ENCODE measurements at places on chromosomes 1 and 21.
A peak's percentile ranks its signal among the peaks of the same experiment; 100 is the strongest.

GRCh38 chr21:44461464-44462001, 6.2 kb downstream of the LRRC3 start:
- no peak for DNase-seq

- no peak for DNase-seq
Measured at GRCh38 chr1:79950511-79950910, 944.0 kb upstream of the ADGRL4 start.

DNA sequence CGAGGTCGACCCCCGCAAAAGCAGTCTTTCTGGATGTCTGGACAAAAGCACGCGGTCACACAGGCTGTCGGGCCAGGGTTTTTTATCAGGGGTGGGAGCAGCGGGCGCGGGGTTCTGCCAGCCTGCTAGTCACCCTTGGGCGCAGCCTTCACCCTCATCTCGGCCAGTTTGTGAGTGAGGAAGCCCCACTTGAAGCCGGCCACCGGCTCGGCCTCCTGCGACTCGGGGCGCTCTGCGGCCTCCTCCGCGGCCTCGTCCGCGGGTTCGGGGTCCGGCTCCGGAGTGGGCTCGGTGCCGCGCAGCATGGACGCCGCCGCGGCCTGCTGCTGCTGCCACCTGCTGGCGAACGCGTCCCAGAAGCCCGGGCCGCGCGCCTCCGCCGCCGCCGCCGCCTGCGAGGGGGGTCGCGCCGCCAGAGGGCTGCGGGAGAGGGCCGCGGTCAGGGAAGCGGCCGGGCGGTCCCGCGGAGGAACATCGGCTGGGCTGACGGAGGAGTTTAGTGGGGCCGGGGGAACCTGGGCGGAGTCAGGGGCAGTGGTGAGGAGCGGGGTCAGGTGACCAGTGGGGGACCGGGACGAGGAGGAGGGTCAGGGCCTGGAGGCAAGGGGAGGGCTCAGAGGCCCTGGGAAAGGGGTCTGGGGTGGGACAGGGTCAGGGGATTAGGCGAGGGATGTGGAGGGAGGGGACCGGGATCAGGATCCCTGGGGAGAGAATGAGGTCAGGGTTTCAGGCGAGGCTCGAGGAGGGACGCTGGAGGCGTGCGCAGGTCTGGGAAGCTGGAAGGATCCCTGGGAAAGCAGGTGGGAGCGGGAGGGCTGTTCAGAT, 4.5 kb downstream of the C1orf232 start:
- DNase-seq = peak; percentile 42

- DNase-seq = no peak
Measured at GRCh38 chr1:101000131-101000873, 25.3 kb downstream of the DPH5 start.

DNA sequence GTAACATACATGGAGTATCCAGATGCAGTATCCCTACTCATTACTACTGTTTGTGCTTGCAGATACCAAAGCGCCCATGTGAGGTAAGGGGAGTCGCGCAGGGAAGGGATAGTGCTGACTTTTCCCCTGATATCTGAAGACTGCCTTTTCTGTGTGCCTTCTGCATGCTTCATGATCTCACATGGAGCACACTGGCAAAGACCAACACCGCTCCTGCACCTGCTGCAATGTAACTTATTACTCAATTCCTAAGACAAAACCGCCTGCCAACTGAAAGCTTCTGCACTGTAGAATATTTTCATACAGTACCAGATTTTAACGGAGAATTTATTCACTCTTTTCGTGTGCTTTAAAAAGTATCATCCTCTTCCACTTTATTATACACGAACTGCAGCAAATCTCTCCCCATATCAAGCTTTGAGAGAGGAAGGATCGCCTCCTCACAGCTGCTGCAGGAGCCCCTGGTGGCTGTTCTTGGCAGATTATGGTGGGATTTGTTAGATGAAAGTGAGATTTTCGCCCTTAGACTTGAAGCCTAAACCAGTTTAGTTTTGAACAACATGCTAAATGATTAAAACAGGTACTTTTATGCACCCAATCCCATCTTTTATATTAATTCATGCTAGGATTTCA, 99.1 kb downstream of the PTPN14 start:
- no peak for DNase-seq

- no peak for DNase-seq
Measured at GRCh38 chr1:86245566-86246190, 89.1 kb upstream of the COL24A1 start.

DNA sequence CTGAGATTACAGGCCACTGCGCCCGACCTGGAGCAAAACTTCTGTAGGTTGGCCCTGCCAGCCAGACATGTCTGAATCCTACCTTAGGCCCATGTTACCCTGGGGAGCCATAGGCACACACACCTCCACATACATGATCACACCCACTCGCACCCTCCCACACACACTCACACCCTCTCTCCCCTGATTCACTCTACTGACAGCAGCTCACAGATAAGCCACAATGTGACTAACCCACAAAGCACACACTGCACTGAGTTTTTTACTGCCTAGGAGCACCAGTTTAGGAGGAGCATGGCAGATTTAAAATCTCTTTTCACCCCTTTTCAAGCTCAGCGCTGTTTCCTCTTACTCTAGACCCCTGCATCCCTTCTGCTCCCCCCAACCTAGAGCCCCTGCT, 41.7 kb downstream of the SLC30A1 start:
- no peak for DNase-seq

DNA sequence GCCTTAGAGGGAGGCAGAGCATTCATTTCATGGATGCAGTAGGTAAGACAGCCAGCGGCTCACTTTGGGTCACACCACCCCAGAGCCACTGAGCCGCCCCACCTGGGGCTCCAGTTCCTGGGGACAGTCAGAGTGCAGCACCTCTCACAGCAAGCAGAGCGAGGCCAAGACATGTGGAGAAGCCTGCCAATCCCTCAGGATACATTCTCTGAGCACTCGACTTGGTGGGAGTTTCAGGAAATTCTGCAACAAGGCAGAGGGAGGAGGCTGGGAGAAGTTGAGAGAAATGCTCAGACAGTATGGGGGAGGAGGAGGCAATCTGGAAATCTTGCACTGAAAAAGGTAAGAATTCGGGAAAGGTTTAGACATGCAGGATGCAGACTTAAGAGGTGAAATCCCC, 60.8 kb upstream of the WLS start:
- DNase-seq = no peak

- DNase-seq = no peak
Measured at GRCh38 chr1:246789454-246790339, 65.5 kb downstream of the SCCPDH start.

DNA sequence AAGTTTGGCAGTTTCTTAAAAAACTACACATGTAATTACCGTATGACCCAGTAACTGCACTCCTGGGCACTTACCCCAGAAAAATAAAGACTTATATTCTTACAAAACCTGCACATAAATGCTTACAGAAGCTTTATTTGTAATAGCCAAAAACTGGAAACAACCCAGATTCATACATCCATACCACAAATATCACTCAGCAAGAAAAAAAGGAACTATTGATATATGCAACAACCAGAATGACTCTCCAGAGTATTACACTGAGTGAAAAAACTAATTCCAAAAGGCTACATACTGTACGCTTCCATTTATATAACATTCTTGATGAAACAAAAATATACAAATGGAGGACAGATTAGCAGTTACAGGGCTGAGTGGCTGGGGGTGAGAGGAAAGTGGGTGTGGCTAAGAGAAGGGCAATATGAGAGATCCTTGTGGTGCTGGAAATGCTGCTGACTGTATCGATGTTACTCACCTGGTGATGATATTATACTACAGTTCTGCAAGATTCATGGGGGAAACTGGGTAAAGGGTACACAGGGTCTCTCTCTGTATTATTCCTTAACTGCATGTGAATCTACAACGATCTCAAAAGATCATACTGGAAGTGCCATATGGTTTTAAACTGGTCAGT, 96.0 kb upstream of the GNG4 start:
- DNase-seq = no peak

DNA sequence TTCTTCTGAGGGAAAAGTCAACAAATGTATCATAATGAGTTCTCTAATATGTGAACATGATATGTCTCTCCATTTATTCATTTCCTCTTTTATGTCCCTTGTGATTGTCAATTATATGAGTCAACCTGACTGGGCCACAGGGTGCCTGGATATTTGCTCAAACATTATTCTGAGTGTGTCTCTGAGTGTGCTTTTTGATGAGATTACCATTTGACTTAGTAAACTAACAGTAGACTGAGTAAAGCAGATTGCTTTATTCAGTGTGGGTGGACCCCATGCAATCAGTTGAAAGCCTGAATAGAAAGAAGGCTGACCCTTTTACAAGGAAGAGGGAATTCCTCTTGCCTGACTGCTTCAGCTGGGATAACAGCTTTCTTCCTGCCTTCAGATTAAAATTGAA, 142.6 kb downstream of the SLC35F3 start:
- DNase-seq = no peak

GRCh38 chr1:34213956-34214355, 37.2 kb downstream of the C1orf94 start:
- no peak for DNase-seq

DNA sequence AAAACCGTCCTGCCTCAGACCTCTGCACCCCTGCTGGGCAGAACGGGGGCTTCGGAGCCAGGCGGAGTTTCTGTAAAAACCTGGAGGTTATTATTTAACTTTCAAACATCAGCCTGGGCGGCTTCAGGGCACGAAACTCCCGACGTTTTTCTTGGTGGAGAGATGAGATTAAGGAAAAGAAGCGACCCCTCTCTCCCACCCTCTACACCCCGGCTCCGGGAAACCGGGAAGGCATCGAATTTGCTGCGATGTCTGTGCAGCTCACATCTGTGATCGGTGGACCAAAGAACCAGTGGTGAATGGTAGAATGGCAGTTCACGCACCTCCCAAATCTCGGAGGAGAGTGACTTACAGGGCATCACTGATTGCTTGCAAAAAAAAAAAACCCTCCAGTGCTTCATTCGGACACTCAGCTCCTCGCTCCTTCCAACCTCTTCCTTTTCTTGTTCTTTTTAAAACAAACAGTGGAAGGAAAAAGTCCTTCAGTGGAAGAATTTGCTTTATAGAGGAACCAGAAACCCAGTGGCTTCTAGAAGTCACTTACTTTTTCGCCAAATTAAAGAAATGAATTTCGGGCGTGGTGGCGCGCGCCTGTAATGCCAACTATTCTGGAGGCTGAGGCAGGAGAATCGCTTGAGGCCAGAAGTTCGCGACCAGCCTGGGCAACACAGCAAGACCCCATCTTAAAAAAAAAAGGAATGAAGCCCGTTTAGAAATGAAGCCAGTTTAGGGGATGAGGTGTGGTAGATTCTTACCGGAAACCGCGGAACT, 884 bp downstream of the PHACTR4 start:
- no peak for DNase-seq

- DNase-seq = no peak
Measured at GRCh38 chr1:3051270-3052268, 17.4 kb upstream of the PRDM16 start.

DNA sequence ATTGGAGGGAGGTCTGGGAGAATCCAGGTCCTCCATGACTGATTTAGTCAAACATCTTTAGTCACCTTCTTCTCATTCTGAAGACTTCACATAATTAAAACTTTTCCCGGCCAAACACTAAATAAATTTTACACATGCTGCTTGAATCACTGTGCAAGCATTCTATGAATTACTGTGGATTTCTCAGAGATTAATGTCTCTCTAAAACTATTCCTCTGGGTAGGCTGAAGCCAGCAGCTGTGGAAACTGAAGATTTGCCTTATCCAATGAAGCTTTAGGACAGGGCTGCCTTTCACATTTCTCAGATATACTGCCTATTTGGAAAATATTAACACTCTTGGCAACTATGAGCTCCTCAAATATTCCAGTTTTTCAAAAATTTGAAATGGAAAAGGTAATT, 61.7 kb downstream of the JMJD4 start:
- no peak for DNase-seq

- DNase-seq = no peak
Measured at GRCh38 chr1:231558708-231559185, 30.3 kb downstream of the TSNAX start.

- DNase-seq = no peak
Measured at GRCh38 chr1:183011859-183012258, 11.4 kb upstream of the LAMC1 start.

- no peak for DNase-seq
Measured at GRCh38 chr1:177302357-177303044, 131.7 kb downstream of the BRINP2 start.

DNA sequence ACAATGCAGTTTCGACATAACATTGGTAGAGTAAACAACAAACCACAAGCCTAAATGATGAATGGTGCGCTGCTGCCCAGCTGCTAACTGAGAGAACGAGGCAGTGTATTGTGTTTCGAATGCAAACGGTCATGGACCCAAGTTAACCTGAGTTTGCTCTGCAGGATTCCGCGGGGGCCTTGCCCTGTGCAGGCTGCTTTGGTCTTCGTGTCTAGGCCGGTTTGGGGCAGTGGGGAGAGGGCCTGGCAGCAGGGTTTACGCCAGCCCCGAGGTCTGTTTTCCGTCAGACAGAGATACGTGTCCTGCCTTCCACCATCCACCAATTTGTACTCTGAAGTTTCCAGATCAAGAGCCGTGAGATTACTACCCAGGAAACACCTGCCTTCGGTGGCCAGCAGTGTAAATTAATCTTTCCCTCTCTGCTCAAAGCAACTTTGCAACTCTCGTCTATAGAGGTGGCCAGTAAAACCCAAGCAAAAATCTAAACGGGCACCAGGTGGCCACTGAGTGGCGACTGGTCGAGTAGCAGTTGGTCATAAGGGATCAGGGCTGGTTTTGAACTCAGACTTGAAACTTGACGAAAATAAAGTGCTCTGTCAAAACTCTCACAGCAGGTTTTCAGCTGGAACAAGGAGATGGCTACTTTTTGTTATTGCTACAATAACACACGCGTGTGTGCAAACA, 6.3 kb upstream of the PRDM15 start:
- DNase-seq = no peak

DNA sequence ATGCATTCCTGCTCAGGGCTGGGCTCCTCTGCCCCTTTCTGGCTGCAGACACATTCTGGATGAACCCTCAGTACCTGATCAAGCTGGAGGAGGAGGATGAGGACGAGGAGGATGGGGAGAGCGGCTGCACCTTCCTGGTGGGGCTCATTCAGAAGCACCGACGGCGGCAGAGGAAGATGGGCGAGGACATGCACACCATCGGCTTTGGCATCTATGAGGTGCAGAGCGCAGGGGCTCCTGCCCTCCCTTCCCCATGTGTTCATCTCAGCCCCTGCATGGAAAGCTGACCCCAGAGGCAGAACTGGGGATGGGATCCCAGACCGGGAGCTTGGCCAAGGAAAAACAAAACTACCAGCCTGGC, 43.1 kb downstream of the CAPN2 start:
- no peak for DNase-seq

DNA sequence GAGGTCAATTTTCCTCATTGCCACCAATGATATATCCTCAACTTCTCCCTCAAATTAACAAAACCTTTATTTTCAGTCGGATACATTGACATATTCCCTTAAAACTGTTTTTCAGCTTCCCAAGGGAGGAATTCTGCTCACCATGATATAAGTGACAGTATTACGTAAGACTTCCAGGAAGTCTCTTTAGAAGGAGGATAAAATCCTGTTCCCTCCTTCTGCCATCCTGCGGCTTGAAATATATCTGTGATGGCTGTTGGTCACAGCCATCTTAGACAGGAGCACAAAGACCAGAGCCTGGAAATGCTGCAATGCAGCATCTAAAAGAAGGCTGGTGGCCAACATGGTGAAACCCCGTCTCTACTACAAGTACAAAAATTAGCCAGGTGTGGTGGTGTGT, 270.4 kb downstream of the GPATCH2 start:
- DNase-seq = no peak

- no peak for DNase-seq
Measured at GRCh38 chr1:209432443-209432825, 151.1 kb upstream of the CAMK1G start.

Data from stimulated activated CD4-positive, alpha-beta T cell treated with anti-CD3 and anti-CD28 coated beads, Interleukin-1b, Interleukin-23, amount 100 ng/mL, for 1 hour (primary cell).